Fibroblast of skin of abdomen (primary cell): ENCODE measurements at places on chromosomes 12 and 14.

DNA sequence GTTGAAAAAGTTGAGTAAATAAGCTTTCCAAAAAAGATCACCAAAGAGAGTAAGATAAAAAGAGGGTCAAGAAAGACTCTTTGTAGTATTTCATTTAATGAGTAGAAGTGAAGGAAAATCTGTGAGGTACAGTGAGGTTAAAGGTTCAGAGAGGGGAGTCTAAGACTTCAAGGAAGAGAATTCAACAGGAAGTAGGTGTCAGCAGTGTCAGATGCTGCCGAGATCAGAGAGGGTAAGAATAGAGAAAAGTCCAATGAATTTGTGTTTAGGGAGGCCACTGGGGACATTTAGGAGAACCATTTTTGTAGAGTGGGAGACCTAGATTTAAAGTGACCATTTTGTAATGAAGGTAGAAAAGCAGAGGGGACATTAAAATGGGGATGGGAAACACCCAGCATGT, 71.6 kb upstream of the KRAS start:
- no peak for DNase-seq

GRCh38 chr12:8692573-8692972, 5.2 kb upstream of the RIMKLB start:
- peak; percentile 77 for DNase-seq

- DNase-seq, result no peak
These were observed 101.1 kb downstream of the B4GALNT3 start for GRCh38 chr12:560691-561390.

DNA sequence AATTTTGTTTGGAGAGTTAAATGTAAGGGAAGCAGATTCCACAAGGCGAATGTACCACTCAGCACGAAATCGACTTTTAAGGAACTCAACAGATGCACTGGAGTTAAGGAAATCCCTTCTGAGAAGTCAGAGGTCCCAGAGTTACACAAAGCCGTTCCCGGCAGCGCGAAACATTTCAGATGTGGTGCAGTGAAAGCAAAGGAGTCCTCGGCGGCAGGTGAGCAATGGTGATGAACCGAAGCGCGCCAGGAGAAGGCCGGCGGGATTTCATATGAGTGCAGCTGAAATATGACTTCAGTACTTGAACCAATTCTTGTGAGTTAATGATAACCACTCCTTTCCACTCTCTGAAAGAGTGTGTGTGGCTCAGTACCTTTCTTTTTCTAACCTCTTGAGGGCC, 183.2 kb downstream of the GRIP1 start:
- DNase-seq, result no peak

DNA sequence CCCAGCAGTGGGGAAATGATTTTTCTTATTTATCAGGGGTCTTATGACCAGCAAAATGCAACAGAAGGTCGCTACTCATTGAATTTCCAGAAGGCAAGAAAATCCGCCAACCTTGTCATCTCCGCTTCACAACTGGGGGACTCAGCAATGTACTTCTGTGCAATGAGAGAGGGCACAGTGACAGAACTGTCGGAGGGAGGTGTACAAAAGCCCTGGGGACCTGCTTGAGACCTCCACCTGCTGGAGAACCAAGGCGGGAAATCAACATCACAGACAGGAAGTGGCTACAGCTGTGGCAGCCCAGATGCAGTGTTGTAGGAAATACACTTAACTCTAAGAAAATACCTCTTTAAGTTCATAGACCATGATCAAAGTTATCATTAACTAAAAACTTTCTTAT, 250.9 kb upstream of the OR4E1 start:
- DNase-seq, result no peak

- peak; percentile 68 for DNase-seq
These were observed 19.6 kb downstream of the TMPRSS12 start for GRCh38 chr12:50862316-50862715.

DNA sequence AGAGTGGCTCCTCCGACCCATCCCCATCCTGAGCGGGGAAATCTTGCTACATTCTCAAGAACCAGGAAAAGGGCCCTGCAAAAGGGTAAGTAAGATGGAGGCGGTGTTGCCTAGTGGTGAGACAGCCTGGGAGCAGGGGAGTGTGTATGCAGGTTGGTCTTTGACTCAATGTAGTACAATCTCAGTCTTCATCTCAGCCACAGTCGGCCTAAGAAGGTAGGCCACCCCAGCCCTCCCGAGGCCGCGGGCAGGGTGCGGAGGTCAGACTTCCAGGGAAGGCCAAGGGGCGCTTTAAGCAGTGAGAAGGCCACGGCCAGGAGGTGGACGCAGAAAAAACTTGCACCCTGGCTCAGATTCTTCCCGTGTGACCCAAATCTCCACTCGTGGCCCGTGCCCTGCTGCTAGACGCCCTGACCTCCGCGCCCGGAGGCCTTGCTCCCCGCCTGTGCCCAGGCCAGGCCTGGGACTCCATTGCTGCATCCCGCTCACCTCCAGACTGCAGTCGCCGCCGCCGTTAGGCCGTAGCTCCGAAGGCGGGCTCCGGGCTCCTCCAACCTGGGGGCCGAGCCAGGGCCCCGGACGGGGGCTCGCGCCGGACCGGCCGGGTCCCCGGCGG, 435 bp downstream of the FOXM1 start:
- DNase-seq, result no peak

GRCh38 chr12:68422956-68423574, 90.9 kb upstream of the MDM1 start:
- no peak for DNase-seq

DNA sequence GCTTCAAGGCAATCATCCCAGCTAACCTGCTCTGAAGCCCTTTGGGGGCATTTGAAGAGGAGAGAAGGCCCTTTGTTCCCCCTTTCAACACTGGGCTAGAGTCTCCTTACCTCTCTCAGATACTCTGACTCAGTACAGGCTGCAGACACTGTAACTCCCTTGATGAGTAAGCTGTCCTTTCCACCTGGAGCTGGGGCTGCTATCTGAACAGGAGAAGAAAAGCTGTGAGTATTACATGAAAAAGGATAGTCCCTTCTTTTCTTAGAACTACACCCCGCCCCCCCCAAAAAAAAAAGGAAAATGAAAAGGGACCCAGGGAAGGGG, 186.6 kb upstream of the PLEKHG7 start:
- DNase-seq, result no peak

GRCh38 chr14:75702616-75703261, 41.7 kb downstream of the TTLL5 start:
- peak; percentile 85 for DNase-seq

DNA sequence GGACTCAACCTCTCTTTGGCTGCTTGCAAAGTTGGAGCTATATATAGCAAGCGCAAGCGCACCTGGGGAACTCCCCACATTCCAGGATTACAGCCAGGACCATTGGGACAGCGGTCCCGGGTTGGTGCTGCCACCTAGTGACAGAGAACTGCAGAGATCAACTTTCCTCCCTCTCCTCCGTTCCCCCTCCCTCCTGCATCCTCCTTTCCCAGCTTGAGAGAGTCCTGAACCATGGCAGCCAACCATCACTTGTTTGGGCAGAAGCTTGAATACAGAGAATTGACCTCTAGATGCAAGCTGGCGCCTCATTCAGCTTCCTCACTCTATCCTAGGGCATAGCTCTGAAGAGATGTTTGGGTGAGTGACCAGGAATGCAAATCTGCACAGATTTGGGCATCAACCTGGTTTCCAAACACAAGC, 17.4 kb upstream of the FLVCR2 start:
- peak; percentile 50 for DNase-seq

DNA sequence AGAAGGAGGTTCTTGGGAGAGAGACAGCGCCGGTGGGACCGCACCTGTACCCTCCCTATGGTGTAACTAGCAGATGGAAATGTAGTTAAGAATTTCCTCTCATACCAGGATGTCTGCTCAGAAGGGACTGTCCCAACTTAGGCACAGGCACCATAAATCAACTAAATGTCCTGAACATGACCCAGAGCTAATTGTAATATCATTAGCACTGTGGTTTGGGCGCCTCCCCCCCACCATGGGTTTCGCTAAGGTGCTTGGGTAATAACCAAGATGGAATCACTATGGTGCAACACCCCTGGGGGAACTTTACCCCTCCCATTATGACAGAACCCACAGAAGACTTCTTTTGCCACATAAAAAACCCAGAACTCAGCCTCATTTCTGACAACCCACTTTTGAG, 15.9 kb downstream of the ZNF641 start:
- no peak for DNase-seq
